ENCODE measurements at places on chromosomes 5 and 9. TPM values are rescaled to one million over a fixed set of nuclear protein-coding genes. Genes with fewer than 3 reads are reported as not detected.

Gene C5orf34
- total RNA-seq, result 7.7 TPM

Gene TMEM252
- not detected for total RNA-seq

DNA sequence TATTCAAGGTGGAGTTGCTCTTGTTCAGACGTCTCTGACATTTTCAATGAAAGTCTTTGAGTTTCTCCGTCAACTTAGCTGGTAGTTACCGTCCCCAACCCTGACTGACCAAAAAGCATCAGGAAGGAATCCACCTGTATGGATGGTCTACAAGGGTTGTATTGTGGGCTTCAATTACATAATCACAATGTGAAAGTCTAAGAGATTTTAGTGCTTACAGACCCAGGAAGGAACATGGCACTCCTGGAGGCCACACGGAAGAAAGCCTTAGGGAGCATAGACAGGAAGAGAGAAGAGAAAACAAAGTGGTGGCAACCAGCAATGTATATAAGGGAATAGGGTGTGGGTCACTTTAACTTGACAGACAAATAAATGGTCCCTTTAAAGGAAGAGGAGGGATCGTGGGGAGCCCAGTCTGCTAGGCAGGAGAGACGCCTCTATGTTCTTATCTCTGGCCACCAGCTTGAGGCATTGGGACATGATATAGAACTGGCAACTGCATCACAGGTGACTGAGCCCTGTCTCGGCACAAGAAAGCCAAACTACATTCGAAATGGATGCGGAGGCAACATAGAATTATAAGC, 80.4 kb downstream of the ALDH7A1 start:
- no peak for ATAC-seq

DNA sequence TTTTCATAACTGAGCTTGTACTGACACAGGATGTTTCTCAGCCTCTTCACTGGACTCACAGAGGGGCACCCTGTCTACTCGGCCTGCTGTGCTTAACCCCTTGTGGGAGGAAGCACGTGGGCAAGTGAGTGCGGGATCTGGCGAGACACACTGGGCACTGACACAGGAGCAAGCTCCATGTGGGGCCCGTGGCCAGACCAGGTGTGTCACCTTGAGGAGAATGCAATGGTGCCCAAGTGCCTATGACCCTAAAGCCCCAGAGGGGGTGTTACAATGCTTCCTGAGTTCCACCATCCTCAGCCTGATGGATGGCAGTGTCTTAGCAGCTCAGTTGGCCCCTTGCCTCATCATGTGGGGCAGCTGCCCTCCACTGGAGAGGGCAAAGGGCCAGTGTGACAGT, 128.9 kb downstream of the ALDH1A1 start:
- no peak for ATAC-seq

- peak; percentile 95 for ATAC-seq
These were observed 43.7 kb upstream of the ITGA1 start for GRCh38 chr5:52743970-52744369.

Data from activated T-helper 17 cell treated with anti-CD3 and anti-CD28 coated beads, Interleukin-2, amount 50 U/mL, for 72 hours (primary cell).